T-cell (primary cell): ENCODE measurements at places on chromosomes 16 and 17.

- DNase-seq = no peak
Measured at GRCh38 chr16:48836067-48836466, 226.1 kb upstream of the N4BP1 start.

DNA sequence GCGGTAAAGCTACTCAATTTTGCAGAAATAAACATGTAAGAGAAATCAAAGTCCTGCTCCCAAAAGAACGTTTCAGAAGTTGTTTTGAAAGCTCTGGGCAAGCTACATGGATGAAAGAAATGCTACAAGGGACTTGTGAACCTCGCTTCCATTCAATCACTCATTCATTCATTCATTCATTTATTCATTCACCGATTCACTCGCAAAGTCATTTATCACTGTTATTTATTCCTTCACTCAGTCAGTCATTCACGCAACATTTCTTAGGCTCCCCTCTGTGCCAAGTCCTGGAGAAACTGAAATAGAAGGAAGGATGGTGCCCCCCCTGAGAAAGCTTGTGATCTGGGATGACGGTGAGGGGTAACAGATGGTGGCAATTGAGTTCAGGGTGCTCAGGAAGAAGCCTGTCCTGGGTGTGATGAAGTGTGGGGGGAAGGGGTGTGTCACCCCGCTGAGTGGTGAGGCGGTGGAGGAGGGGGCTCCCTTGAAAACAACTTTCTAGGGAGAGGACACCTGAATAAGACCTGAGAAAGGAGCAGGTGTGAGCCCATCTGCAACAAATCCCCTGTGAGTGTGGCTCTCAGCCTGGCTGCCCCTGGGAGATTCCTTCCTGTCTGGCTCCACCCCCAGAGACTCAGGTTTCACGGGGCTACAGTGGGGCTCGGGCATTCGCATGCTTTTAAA, 36.3 kb upstream of the PRSS54 start:
- no peak for DNase-seq

GRCh38 chr17:17816240-17816814, 20.5 kb downstream of the SREBF1 start:
- no peak for DNase-seq

- no peak for DNase-seq
Measured at GRCh38 chr17:48546924-48547807, 2.3 kb upstream of the HOXB2 start.

DNA sequence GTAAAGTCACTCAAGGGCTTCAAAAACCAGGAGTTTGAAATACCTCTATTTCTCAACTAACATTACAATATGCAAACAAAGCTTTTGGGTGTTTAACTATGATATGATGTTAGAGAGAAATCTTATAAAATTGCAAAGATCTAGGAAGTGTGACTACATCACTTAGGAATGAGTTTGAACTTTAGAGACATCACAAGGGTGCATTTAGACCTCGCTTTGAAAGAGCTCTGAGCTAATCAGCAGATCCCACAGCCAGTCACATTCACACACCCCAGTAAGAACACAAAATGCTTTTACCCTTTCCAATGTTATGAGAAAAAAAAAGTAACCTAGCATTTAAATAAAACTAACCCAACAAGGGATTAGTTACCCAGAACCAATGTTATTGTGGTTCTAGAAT, 45.2 kb downstream of the HYDIN start:
- no peak for DNase-seq

GRCh38 chr17:66942451-66943264, 21.8 kb upstream of the CACNG4 start:
- no peak for DNase-seq

GRCh38 chr16:82963653-82964052, 336.9 kb downstream of the CDH13 start:
- DNase-seq = no peak

DNA sequence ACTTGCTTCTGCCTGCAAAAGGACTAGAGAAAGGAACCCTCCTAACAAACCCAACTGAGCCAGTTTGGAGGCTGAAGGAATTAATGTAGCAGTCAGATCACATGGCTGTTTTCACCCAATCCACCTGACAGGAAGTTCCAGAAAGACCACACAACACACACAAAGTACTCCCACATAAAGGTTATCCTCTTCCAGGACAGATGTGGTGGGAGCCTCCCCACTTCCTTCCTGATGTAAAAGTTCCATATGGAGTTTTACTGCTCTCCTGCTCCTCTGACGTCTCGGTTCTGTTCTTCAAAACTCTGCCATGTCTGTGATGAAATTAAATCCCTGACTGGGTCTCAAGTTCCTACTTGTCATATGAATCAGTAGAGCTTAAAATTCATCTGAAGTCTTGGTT, 497.0 kb upstream of the HSBP1 start:
- DNase-seq = no peak

DNA sequence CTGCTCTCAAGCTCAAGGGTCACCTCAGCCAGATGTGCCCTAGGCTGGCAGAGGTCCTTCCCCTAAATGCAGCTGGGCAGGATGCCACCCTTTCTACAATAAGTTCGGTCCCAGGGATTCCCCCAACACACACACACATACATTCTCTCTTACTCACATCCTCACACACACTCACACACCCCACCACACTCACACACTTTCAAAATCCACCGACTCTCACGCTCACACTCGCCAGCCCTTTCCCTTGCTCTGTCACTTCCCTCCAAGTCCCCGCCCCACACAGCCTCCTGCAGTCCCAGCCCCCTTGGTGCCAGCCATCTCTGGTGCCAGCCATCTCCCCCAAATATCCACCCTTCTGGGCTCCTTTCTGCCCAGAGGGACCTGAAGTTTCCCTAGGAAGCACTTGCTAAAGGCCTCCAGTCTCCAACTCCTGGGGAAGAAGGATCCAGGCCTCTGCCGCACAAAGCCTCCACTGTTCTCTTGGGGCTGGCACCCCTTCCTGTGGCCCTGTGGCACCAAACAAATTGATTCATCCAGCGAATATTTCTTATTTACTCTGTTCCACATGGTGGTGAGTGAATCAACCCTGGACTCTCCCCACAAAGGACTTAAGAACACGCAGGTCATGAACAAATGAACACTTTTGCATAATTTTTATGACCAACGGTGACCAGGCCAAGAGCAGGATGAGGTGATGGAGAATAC, 3.8 kb upstream of the USP36 start:
- DNase-seq = no peak

DNA sequence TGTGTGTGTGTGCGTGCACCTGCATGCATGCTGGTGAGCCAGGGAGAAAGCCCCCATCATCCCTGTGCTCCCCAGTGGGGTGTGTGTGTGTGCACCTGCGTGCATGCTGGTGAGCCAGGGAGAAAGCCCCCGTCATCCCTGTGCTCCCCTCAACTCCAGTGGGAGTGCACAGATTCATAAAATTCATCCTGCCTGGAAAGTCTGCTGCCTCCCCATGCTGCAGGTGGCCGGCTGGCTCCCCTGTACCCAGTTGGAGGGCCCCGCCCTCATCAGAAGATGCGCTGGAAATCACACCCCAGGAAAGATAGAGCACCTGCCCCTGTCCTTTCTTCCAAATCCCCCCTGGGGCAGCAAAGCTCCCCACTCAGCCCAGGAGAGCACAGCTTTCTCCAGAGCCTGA, 84.8 kb upstream of the DOC2B start:
- DNase-seq = no peak

GRCh38 chr16:74070237-74070636, 226.4 kb upstream of the PSMD7 start:
- DNase-seq = no peak

DNA sequence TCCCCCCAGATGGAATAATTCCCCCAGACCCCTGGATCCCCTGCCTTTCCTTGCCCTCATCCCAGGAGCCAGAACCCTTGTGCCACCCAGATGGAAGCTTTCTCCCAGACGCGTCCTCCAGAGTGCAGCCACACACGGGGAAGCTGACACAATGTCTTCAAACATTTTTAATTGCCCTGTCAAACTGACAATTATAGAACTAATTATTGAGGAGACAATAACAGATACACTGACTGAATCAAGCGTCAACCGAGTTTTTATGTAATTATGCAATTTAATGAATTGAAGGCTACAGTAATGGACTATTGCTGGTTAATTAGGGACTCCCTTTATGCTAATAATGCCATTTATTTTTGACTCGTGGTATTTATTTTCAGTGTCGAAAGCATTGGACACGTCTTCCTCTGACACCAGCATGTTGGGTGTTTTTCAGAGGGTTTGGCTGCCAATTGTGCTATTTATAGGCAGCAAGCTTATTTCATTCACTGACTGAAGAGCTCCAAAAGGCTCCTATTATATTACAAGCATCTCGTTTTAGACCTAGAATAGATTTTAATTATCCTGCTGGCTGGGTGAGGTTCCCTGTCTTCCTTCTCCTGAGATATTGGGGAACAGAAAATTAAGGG, 298.2 kb upstream of the C16orf82 start:
- DNase-seq = no peak

GRCh38 chr17:1860978-1861377, 31.2 kb downstream of the RPA1 start:
- DNase-seq = no peak

- DNase-seq = no peak
Measured at GRCh38 chr16:1198194-1198593, 26.9 kb downstream of the TPSG1 start.
